ENCODE measurements at places on chromosomes 16 and 17.

DNA sequence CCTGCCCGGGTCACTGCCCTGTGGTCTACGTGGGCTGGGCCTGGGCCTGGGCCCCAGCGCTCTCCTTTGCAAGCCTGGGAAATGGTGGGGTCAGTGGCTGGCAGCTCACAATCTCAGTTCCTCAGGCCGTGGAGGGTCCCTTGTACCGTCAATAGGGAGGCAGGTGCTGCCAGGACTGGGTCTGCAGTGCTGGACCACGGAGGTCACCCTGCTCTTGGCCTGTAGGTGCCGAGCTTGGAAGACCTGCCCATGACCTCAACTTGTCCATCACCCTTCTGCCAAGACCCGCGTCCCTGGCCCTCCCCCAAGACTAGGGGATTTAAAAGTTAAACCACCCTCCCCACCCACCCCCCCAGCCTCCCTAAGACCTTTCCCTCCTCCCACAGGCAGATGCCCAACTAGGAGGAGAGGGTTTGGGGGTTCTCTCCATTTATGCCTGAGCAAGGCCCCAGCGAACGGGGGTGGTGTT lies 2.5 kb downstream of the TBX2 start:
- no peak for DNase-seq

DNA sequence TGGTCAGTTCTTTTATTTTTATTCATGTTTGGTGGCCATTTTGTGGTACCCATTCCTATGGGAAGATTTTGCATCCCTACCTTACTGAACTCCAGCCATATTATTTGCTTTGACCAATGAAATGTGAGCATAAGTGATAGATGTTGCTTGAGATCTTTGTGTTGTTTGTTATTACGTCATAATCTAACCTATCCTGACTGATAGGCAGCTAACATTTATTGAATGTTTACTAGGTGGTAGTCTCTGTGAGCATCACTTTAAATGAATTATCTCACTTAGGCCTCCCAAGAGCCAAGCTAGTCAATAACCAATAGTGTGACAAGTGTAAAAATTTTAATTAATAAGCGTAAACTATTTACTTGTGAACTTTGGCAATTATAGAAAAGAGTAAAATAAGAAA lies 37.6 kb downstream of the VMP1 start:
- no peak for DNase-seq

DNA sequence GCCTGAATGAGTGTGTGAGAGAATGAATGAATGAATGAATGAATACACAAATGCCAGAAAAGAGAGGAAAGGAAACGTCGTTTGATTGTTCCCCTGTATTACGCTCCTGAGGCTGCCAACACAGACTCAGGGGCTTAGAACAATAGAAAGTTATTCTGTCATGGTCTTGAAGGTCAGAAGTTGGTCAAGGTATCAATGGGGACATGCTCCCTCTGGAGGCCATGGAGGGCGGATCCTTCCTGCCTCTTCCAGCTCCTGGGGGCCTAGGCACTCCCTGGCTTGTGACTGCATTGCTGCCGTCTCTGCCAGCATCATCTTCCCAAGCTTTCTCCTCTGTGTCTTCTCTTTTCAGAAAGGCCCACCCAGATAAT lies 1.5 kb upstream of the SLC38A8 start:
- DNase-seq, result peak; percentile 46

GRCh38 chr16:83031524-83031923 lies 404.8 kb downstream of the CDH13 start:
- no peak for DNase-seq

DNA sequence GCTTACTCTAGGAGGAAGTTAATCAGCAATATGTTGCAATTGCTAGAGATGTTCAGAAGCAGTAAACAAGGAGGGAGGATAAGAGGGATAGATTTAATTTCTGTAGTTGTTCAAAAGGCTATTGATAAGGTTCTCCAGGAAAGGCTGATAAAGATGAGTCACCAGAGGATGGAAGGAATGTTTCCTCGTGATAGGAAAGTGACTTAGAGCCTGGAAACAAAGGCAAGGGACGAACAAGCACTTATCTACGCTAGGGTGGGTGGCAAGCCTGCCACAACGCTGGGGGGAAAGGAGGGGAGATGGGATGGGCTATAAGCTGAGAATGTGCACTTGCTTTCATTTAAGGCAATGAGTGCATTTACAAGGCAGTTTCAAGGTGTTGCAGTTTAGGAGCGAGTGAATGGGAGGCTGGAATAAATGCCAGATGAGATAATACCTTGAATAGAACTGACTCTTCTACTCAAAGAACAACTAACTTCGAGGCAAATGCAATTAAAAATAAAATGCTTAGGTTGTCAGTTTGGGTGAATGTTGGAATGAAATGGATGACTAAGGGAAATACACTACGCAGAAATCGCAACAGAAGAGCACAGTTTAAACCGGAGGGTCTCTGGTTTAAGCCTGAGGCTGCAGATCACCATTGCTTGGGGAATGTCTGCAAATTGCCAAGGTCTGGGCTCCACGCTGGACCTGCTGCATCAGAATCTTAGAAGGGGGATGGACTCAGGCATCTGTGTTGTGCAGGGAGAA lies 76.0 kb upstream of the RBBP6 start:
- no peak for DNase-seq

DNA sequence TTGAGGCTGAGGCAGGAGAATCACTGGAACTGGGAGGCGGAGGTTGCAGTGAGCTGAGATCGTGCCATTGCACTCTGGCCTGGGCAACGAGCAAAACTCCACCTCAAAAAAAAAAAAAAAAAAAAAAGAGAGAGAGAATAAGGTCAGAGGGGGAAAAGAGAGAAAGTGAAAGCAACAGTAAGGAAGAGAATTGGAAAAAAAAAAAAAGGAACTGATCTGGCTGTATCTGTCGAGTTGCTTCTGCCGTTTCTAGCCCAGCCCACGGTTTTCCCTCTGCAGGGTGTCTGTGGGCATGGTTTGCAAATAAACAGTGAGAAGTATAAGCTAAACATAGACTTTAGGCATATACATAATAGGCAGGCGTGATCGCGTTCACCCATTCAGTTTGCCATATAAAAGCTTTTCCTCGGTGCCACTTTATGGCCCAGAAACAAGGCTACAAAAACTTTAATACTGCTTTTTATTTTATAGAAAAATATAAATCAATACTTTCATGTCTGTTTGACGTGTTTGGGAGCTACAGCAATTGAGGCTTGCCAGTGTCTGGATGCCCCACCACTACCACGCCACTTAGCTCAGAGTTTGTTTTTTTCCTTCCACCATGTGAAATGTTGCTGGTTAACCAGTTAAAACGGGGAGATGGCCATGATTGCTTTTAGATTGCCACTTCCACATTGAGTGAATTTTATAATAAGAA lies 436.7 kb downstream of the MAF start:
- DNase-seq, result no peak
